Stimulated activated CD4-positive, alpha-beta T cell treated with anti-CD3 and anti-CD28 coated beads, Interleukin-15, amount 100 ng/mL, for 24 hours (primary cell): ENCODE measurements at places on chromosomes 7 and 10.

DNA sequence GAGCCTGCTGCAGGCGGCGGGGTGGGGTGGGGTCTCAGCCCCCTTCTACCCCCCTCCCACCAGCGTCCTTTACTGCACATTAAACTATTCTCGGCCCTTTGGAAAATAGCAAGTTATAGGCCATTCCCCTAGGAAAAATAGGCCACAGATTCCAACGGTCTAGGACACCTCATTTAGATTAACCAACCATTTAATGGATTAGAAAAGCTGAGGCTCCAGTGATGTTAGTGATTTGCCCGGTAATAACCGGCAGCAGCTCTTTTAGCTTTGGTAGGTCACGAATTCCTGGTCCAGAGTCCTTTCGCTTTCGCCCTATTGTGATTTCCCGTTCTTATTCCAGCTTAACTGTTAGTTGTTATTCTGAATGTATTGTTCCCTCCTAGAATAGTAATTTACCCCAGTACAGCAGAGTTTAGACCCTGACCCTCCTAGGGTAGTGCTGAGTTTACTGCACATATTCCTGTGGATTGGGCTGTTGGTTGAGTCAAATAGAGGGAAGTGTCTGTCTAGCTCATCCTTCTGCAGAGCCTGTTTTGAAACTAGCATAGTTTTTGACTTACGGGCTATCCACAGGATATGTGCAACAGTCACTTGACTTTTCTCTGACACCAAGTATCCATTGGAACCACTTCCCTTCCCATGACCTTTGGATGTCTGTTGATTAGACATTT lies 754 bp downstream of the GSTO1 start:
- no peak for DNase-seq

DNA sequence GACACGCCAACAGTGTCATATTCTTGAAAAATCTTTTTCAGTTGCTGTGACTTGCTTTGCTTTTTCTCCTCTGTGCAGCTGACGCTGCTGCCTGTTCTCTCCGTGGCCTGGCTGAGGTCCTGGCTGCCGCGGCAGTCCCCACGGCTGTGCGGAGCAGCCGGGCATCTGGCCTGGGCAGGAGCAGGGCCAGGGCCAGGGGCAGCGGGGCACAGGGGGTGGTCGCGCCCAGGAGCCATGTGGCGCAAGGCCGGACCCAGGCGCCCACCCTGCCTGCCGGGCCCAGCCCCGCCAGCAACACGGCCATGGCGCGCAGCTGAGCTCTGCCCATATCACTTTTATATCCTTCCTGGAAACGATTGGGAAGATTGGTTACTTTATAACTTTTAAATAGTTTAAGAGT lies 109.4 kb upstream of the ACBD5 start:
- no peak for DNase-seq

- DNase-seq = no peak
These were observed 27.8 kb downstream of the A1CF start for GRCh38 chr10:50857579-50857978.

- no peak for DNase-seq
These were observed 133.4 kb downstream of the EVX1 start for GRCh38 chr7:27375958-27376357.

DNA sequence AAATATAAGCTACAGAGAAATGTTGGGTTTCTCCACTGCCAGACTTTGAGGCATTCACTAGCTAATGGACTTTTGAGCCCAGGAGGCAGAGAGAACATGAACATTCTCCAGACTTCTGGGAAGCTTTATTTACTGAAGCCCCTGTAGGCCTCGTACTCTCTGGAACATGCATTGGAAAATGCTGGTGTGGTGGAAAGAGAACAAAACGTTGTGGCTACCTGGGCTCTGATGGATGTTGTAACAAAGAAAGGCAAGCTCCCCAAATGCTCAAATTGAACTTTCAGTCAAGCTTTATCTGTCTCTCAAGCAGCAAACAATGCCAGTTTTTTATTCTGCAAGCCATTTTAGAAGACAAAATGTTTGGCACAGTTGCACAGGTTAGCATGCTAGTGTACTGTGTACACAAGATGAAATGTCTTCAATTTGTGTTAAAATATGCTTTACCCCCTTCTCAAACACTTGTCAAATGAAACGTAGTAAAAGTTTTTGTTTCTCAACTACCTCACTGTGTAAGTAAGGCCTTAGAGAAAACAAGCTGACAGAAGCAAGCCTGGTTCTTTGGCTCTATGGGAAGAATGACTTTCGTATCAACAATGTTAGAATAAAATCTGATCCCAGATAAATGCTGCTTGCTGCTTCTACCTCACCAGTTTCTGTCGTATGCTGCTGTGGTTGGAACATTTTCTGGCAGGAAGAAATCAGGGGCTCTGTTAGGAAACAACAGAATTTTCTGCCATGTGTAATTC lies 71.0 kb upstream of the CC2D2B start:
- no peak for DNase-seq

DNA sequence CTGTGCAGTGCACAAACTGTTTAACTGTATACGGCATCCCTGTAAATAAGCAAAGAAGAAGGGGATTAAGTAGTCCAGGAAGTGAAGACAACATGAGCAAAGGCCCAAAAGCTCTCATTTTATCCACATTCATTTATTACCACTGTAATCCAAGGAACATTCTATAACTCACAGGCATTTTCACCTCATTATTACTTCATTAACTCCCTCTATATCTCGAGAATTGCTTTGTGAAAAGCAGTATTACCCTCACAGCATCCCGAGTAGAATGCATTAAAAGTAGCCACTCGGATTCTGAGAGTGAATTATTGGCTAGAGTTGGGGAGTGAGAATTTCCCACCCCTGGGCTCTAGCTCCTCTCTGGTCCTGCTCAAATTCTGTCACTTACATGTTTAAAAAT lies 51.0 kb upstream of the CHCHD3 start:
- no peak for DNase-seq

GRCh38 chr10:43693602-43694001 lies 44.9 kb upstream of the ZNF32 start:
- no peak for DNase-seq

DNA sequence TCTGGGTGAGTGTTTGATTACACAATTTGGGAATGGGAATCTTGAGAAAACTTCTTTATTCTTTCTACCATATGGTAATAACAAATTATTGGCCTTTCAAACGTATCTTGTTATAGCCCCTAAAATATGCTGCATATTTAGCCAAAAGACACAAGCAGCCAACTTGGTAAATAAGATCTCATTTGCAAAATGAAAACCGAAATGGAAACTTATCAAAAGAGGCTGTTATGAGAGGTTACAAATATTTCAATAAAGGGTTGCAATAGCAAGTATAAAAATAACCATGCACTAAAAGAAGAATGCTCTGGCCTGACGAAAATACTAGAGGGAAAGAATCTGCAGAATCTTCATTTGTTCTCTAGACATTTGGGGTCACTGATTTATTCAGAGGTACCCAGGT lies 259.5 kb upstream of the LRRN3 start:
- DNase-seq = no peak

DNA sequence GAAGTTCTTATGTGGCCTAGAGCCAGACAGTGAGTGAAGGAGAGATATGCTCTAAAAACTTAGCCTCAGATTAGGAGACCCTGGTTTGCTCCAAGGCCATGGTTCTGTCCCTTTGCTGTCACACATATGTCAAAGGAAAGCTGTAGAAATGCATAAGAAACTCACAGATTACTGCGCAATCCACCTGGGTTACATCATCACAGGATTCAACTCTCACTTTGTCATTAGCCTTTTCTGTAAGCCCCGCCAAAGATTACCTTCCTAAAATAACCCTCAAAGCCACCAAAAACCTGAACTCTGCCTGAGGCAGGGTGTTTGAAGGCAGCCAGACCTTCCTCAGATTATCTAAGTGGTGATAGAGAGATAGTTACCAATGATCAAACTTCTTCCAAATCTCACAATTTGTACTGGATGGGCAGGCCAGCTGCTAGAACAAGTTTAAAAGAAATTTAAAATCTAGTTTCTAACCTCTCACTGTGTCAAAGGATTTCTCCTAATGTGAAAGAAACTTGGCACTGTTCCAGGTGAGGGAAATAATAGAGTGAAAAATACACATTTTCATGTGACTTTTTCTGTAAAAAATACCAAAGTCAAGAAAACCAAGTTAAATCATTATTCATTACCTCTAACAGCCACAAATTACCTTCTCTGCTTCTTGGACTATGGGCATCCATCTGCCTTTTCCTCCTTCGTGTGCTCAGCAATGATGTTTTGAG lies 567.2 kb downstream of the SUGCT start:
- DNase-seq = no peak

DNA sequence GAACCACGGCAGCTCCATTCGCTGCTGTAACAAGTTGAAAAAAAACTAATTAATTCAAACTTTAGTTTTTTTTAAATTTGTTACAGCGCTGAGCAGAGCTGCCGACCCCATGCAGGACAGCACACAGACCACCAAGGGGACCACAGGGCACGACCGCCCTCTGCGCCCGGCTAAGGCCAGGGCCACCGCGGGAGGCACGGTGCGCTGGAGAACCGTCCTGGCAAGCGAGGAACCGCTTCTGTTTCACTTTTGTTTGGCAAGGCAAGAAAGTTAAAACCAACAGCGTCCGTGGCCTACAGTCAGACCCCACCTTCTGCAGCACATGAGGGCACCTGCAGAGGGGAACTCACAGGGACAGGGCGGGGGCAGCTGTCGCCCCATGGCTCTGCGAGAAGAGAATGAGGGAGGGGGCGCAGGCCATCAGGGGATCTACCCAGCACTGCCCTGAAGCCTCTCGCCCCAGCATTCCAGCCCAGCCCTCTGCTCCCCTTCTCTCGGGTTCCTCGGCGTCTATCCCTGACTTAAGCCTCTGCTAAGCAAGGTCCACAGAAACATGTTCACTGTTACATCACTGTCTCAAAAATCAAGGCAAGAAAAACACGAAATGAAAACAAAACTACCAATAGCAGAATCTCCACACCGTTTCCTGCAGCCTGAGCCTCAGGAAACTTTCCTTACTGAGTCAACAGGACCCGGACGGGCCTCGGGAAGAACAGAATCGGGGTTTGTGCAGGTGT lies 204.4 kb downstream of the DIP2C start:
- peak; percentile 14 for DNase-seq

- no peak for DNase-seq
These were observed 91.2 kb upstream of the OIT3 start for GRCh38 chr10:72802332-72802731.

- no peak for DNase-seq
These were observed 1381.5 kb upstream of the CELF2 start for GRCh38 chr10:9636216-9636615.

- peak; percentile 55 for DNase-seq
These were observed 48.5 kb upstream of the SLC29A3 start for GRCh38 chr10:71270301-71271220.

DNA sequence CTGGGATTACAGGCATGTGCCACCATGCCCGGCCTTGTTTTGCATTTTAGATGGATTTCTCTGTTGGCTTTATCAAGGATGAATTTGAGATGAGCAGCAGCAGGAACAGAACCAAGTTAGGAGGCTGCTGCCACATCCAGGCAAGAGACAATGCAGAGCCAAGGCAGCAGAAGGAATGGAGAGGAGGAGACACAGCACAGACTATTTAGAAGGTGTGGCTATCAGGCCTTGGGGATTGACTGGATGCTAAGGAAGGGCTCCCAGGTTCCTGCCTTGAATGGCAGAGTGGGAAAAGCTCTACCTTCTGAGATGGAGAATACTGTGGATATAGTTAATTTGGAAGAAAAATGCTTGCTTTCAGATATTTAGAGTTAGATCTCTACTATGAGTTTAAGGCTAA lies 484.7 kb upstream of the C7orf33 start:
- no peak for DNase-seq

- no peak for DNase-seq
These were observed 2.1 kb downstream of the KIF5B start for GRCh38 chr10:32054094-32054493.

- no peak for DNase-seq
These were observed 36.0 kb upstream of the RSU1 start for GRCh38 chr10:16853201-16853600.

DNA sequence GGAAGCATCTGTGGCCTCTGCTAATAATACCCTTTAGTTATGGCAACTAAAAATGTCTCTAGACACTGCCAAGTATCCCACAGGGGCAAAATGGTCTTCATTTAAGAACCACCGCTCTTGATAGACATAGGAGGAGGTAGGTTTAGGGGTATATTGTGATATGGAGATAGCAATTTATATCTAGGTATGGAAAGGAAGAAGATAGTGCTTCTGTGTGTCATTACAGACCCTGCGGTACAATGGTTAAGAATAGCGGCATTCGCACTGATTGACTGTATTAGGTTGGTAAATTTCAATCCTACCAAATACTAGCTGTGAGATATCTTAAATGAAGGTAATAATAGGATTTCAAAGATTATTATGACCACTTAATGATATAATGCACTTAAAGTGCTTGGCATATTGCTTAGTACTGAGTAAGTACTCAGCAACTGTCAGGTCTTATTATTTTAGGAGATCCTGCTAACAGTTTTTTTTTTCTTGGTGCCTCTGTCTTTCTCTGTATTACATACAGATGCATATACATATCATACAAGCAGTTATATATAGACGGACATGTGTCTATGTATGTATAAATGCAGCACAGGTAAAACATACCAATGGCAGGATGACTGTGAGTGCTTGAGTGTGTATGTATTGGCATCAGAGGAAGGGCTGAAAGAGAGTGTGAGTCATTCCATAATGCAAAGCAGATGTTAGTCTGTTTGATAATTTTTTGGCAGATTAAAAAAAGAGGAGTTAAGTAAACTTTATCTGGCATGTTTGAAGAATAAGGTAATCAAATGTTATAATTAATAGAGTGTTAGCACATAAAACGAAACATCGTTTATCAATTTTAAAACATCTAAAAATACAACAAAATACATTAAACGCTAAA lies 50.0 kb upstream of the ITGB8 start:
- no peak for DNase-seq

GRCh38 chr10:102065561-102066398 lies 631 bp downstream of the HPS6 start:
- peak; percentile 32 for DNase-seq

- no peak for DNase-seq
These were observed 161.6 kb downstream of the PKD1L1 start for GRCh38 chr7:47786557-47787248.

- no peak for DNase-seq
These were observed 77.3 kb downstream of the PARD3 start for GRCh38 chr10:34737772-34738169.

- DNase-seq = no peak
These were observed 1447.5 kb downstream of the GATA3 start for GRCh38 chr10:9501944-9502343.

DNA sequence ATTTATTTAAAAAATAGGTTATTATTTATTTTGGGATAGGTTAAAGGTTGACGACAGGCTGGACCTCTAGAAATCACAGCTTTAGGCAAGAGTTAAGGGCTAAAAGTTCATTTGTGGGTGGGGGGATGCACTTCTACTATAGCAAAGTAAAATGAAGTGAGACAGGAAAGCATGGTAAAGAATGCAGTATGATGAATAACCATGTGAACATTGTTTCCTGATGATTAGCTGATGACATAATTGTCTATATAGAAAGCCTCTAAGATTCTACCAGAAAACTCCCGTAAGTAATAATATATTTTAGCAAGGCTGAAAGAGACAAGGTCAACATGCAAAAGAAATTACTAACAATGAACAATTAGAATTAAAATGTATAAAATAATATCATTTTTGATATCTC lies 25.7 kb upstream of the PRSS37 start:
- no peak for DNase-seq
